KG1 (cell line): ENCODE measurements at places on chromosomes 2 and 18.

- DNase-seq = peak; percentile 2
These were observed 632 bp upstream of the ACVR1 start for GRCh38 chr2:157876786-157877138.

DNA sequence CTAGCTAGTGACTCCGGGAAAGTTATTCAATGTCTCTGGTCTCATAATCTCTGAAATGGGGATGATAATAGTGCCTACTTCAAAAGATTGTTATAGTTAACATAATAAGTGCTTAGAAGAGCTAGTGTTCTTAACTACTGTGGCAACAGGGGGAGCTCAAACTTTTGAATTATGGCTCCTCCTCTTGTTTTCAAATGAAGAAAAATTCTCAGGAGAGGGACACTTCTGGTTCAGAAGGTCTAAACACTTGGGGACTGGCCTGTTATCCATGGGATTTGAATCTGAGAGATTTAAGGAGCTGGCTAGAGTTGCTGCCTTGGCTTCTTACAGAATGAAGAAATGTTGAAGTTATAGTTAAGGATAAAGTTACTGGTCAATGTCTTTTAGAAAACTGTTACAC is 92.2 kb upstream of the ITGB6 start:
- DNase-seq = no peak

DNA sequence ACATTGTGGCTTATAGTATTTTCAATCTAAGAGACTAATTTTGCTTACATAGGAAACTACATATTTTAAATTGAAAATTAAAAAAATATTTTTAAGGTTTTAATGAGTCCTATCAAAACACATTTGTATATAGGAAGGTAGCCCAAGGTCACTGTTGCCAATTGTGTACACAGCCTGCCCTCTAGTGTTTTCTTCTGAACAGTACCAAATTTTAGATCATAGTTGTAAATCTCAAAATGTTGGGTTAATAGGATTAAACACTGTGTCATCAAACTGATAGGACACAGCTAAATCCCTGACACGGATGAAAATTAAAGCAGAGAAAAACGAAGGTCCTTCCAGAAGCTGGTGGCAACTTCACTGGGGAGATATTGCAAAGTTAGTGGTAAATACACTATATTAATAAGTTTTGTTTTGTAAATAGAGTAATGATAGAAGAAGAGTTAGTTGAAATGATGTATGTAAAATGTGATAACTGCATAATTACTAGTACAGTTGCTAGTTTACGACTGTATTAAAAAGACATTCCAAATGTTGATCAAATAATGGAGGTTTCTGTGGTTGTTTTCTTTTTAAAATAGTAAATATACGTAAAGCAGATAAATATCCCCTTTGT is 19.7 kb downstream of the CLUL1 start:
- peak; percentile 34 for DNase-seq

GRCh38 chr2:134679745-134680144 is 39.1 kb downstream of the TMEM163 start:
- DNase-seq = peak; percentile 21

- no peak for DNase-seq
These were observed 81.8 kb upstream of the LCLAT1 start for GRCh38 chr2:30365201-30365600.

DNA sequence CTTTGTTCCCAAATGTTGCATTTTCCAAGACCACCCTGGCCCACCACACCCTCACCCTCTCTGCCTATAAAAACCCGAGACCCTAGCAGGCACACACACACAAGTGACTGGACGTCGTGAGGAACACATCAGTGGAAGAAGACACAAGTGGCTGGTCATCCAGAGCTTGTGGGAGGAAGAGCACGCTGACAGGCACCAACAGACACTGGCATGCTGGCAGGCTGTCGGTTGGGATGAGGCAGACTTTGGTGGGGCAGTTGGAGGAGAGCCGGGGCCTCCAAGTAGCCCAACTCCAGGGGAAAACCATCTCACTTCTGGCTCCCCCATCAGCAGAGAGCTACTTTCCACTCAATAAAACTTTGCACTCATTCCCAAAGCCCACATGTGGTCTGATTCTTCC is 225.5 kb upstream of the ZEB2 start:
- DNase-seq = no peak

GRCh38 chr18:54616220-54616848 is 25.3 kb downstream of the DYNAP start:
- DNase-seq = no peak

GRCh38 chr18:3213300-3214059 is 6.3 kb downstream of the MYOM1 start:
- no peak for DNase-seq

- no peak for DNase-seq
These were observed 32.0 kb downstream of the EMILIN2 start for GRCh38 chr18:2878656-2879330.

DNA sequence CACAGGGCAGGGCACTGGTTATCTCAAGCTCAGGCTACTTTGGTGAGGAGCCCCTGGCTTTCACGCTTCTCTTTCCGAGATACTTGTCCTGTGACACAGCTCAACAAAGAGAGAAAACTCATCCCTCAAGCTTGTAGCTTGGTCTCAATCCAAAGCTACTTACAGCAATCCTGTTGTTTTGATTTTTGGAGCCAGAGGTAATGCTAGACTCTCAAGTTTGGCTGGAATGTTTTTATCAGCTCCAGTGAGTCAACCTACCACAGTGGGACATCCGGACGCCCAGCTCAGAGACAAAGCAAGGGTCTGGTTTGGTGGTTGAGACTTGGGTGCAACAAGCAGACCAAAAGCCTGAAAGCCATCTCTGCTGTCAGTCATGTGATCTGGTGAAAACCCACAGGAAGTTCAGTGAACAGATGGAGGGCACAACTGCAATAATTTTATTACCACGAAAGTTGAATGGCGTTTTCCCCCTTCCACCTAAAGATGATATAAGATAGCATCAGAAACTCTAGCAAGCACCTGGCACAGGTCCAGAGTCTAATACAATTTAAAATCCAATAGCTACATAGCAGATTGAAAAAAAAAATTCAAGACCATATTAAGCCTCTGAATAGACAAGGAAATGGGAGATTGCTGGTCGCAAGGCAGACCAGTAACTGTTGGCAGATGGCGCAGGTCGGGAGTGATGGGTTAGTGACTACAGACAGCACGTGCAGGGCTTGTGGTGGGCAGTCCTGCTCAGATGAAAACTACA is 102.3 kb upstream of the SMAD7 start:
- peak; percentile 91 for DNase-seq

GRCh38 chr2:151756820-151757219 is 22.5 kb upstream of the NEB start:
- DNase-seq = no peak

- no peak for DNase-seq
These were observed 238.2 kb upstream of the SOX11 start for GRCh38 chr2:5454051-5454390.

DNA sequence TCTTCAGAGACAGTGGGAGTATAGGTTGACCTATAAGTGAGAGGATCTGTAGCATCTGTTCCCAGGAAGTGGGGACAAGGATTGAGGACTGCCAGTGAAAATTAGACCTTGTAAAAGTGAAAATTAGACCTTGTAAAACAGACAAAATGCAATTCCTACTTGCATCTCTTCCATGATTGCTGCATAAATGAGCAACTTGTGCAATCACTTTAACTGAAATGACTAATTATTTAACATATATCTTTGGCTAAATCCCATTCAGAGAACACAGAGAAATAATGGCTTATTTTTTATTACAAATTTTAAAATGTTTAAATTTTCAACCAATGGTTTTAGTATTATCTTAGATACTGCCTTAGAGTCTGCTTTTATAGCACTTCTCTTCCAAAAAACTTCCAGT is 67.2 kb upstream of the NABP1 start:
- no peak for DNase-seq

GRCh38 chr2:66569321-66569851 is 134.5 kb downstream of the MEIS1 start:
- DNase-seq = no peak

- no peak for DNase-seq
These were observed 204.1 kb downstream of the CELF4 start for GRCh38 chr18:37361335-37362157.

GRCh38 chr2:239544918-239545465 is 144.2 kb upstream of the HDAC4 start:
- DNase-seq = no peak

- DNase-seq = no peak
These were observed 318.3 kb downstream of the AGPS start for GRCh38 chr2:177710889-177711288.

- no peak for DNase-seq
These were observed 11.2 kb downstream of the CASP10 start for GRCh38 chr2:201194097-201194496.

DNA sequence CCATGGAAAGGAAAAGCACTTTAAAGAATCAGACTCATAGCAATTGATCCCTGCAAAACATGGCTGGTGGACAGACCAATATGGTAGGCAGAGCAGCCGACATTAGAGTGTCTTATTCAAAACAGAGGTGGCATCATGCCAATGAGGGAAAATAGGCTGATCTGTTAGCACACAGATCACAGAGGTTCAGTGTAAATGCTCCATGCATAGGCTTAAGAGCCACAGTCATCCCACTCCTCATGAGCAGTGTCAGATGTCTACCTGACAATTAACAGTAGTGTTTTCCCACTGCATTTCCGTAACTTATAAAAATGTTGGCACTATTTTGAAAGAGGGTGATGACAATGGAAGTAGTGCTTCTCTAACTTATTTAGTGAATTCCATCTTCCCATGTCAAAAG is 86.7 kb downstream of the SPATS2L start:
- no peak for DNase-seq

GRCh38 chr2:86297382-86298147 is 39.9 kb downstream of the REEP1 start:
- DNase-seq = no peak

- no peak for DNase-seq
These were observed 23.7 kb downstream of the PDIA6 start for GRCh38 chr2:10788855-10789254.

- no peak for DNase-seq
These were observed 5.4 kb downstream of the AGXT start for GRCh38 chr2:240873805-240874714.

GRCh38 chr18:42082415-42083234 is 127.6 kb downstream of the PIK3C3 start:
- DNase-seq = no peak

GRCh38 chr2:190402986-190403603 is 5.1 kb upstream of the MFSD6 start:
- DNase-seq = no peak

DNA sequence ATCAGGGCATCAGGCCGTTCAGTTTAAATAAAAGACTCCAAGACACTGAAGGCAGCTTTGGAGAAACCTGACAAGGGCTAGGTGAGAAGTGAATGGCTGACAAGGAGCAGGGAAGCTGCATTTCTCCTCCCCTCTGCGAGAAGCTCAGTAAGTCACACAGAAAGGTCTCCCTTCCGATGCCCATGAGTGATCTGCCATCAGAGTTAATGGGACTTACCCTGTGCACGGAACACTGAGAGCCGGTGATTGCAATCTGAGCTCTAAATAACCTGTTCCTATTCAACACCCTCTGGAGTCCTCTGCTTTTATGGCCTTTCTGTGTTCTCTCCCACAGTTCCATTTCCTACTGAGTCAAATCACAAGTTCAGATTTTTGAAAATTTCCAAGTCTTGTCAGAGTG is 322.2 kb upstream of the MYT1L start:
- no peak for DNase-seq

DNA sequence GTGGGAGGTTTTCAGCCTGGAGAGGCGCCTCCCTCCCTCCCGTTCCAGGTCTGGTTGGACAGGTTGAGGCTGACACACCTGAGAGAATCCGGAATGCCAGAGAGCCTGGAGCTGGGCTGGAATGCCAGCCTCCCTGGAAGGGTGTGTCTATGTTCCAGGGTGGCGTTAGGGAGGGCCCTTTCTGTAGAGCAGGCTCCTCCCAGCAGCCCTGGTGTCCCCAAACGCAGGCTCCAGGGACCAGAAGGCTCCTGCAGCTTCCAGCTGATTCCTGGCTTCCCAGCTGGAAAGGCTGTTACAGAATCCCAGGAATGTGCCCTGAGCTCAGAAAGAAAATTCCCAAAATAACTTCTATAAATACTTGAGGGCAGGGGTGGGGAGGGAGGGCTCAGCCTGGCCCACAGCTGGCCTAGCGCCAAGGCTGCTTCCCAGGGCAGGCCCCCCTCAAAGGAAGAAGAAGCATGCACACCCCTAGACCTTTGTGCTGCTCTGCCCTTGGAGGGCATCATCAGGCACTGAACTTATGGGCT is 85.4 kb downstream of the STPG4 start:
- DNase-seq = no peak

- no peak for DNase-seq
These were observed 394.1 kb upstream of the SYT4 start for GRCh38 chr18:43671431-43671830.

GRCh38 chr2:12504443-12504842 is 212.3 kb upstream of the TRIB2 start:
- no peak for DNase-seq

GRCh38 chr2:103773884-103774283 is 1012.1 kb downstream of the TMEM182 start:
- DNase-seq = no peak

DNA sequence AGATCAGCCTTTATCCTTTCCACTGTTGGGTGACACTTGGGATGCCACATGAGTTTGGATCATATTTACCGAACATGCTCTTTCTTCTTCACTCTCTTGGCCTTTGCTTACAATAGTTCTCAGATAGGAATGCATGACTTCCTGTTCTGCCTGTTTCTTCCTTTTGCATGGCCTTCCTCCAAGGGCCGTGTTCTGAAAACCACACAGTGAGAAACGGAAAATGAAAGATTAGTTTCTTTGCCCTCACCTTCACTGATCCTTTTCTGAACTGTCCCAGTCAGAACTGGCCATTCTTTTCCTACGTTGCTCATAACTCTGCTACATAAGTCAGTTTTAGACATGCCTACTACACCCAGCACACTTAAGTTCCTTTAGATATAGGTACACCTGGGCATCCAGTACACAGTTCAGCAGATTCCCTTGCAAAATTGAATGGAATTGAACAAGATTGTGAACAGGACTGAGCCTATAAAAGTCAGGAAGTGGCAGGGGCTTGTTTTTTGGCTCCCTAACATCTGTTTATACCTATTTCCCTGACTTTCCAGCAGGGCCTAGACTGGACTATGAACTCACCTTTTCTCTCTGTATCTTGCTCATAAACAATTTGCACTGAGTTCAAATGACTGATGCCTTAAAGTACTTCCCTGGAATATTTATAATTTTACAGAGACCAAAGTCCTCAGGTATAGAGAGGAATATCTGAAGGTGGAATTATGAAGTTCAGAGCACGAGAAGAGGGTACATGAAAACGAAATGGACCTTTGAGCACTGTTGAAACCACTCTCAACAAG is 186.4 kb upstream of the ST6GAL2 start:
- no peak for DNase-seq

GRCh38 chr2:241041589-241042158 is 43.3 kb downstream of the SNED1 start:
- no peak for DNase-seq

DNA sequence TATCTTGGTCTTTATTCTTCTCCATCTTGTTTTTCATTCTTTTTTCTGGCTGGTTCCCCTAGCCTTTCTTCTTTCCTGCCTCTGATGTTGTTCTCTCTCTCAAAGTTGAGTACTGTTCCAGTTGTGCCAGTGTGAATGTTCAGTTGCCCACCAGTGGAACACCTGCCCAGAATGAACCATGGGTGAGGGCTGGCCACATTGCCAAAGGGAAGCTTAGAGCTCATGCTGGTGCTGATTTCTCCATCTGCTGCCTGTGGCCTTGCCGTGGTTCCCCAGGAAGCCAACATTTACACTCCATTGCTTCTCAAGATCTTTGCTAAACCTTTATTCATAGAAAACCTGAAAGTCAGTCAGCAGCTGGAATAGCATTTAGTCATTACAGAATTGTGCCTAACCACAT is 99.1 kb upstream of the MC2R start:
- DNase-seq = no peak
